SW480 (cell line): ENCODE measurements at places on chromosomes 3 and 15.

- peak; percentile 52 for DNase-seq
These were observed 103.3 kb upstream of the PRTG start for GRCh38 chr15:55846116-55846707.

DNA sequence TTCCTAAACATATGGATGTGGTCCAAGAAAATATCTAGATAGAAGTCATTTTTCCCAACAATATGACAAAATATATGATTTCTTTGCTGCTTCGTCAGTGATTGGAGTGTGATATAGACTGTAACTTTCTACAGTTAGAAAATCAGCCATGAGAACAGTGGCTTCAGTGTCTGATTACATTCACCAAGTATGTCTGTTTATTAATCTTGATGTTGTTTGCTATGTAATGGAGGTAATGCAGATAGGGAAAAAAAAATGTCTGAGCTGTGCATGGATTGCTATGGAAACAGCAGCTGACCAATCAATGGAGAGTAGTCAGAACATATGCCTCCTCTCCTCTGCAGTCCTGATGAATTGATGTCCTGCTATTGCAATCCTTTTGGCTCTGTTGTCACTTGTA lies 72.3 kb upstream of the GAP43 start:
- no peak for DNase-seq

- DNase-seq, result no peak
These were observed 62.2 kb upstream of the ZNF280D start for GRCh38 chr15:56795502-56795901.

DNA sequence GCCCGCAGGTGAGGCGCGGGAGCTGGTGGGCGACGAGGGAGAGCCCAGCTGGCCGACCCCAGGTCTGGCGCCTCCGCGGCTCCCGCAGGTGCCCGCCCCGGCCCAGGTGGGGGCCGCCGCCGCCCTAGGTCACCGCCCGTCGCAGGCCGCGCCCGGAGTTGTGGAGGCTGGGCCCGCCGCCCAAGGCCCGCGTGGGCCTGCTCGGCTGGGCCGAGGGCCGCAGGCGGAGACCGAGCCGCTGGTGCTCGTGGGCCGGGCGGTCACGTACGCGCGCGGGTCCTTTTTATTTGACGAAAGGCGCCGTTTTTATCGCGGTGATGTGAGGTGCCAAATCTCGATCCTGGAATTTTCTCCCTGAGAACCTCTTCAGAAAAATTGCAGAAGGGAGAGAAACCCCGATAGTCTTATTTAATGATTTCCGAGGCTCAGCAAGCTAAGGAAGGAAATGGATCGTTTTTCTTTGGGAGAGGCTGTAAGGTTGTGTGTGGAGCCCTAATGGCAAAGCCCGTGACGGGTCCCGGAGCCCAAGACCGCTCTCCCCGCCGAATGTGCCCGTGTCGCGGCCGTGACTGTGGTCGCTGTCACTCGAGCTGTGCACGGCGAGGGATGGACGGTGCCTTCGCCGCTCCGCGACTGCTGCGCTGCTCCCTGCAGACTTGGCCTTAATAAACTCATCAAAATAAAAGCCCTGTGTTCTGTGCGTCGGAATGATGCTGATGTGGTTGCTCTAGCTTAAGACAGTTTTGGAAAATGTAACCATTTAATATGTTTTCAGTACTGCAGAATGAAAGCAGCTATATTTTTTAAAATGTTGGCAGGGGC lies 612 bp downstream of the APPL1 start:
- DNase-seq, result peak; percentile 71

DNA sequence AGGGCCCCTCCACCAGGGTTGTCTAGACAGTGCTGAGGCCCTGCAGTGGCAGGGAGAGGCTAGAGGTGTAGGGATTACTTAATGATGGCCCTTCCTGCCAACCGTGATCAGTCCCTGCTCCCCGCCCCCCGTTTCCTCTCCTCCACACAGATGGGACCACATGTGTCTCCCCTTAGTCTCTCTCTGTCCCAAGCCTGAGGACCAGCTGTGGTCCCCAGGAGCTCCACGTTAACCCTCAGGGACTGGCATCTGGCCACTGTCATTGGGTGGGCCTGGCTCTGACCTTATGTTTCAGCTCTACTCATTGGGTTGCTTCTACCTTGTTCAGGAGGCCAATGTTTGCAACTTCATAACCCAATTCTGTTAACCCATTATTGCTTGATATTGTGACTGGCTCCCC lies 6.0 kb upstream of the ALPK3 start:
- no peak for DNase-seq

DNA sequence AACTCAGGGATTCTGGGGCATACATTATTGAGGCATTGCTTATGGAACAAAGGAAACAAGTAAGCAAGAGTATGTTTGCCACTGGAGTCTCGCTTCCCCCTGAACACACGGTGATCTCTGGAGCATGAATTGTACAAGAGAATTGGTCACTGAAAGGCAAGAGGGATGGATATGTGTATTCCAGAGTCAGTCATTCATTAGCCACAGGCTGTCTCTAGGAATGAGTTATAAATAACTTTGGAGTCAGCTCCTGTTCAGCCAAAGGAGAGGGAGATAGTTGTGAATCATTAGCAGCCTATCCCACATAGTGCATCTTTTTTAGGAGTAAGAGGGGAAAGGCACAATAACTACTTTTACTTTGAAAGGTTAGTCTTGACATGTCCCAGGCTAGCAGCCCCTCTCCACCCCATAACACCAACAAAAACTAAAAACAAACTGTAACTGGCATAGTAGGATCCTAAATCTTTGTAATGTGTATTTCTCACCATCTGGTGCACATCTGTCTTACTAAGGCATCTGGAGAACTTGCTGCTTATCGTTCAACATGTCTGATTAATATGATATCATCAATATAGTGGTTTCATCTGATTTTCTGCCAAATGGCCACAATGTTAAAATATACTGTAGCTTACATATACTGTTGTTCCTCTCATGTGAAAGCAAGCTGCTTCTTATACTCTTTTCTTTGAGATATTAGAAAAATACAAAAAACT lies 462.2 kb downstream of the GRM7 start:
- DNase-seq, result no peak

- no peak for DNase-seq
These were observed 633.7 kb upstream of the SUCLG2 start for GRCh38 chr3:68288085-68288484.

DNA sequence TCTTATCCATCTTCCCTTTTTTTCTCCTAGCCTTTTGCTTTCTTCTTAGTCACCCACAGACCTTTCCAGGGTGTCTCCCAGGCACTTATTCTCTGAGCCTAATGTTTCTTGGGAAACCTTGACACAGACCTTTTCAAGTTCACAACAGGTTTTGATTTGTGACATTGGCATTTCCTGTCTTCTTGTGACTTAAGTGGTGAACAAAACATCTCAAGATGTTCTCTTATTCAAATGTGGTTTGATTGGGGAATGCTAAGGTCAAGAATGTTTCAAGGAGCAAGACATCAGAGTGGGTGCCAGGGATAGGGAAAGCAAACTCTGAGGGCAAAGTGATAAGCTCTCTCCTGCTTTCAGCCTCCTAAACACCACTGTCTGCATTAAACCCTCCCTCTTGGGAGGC lies 68.2 kb upstream of the GSK3B start:
- no peak for DNase-seq

GRCh38 chr3:50211930-50212329 lies 6.9 kb downstream of the SLC38A3 start:
- no peak for DNase-seq

DNA sequence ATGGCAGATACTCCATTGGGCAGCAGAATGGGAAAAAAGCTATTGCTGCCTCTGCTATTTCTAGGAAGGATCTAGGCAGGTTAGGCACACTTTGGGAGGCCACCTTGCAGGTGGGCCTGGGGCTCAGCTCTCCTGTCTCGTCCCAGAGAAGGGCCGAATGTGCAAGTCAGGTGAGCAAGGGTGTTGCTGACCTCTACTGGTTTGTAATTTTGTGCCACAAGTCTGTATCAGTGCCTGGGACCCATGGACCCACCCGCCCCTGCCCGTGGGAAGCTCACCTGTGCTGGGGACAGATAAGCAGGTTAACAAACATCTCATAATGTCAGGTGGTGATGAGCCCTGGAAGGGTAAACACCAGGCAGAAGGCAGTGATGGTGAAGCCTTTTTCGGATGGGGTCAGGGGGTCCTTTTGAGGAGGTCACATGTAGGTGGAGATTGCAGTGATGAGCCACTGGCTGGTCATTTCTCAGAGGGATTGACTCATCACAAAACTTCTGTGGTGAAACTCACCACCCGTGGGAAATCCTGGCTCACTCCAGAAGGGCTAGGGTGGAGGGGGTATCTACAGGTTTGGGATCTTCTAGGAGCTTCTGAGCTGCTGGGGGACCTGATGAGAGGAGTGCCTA lies 161.3 kb downstream of the KLF13 start:
- DNase-seq, result peak; percentile 10

- DNase-seq, result no peak
These were observed 36.2 kb upstream of the CPNE4 start for GRCh38 chr3:132071043-132071442.

DNA sequence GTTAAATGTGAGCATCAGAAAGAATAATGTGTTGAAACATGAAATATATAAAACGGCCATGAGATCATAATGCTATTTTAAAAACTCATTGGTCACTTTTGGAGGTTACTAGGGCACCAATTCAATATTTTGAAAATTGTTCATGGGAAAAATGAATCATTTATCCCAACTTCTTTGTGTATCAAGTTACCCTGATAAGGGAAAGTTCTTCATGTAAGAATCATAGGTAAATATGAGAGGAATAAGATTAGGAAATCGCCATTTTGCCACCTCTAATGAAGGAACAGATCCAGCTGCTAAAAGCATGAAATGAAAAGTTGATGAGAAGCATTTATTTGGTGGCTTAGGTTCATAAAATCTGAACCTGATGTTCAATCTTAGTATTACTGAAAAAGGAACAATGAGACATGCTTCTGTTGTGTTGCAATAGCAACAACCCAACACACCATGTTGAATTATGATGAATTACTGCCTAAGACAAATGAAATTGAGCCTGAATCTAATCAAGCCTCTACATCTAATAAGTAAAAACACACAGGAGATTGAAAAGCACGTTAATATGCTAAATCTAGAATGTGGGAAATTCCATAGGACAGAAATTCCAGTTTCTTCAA lies 32.5 kb downstream of the ABHD5 start:
- DNase-seq, result no peak

DNA sequence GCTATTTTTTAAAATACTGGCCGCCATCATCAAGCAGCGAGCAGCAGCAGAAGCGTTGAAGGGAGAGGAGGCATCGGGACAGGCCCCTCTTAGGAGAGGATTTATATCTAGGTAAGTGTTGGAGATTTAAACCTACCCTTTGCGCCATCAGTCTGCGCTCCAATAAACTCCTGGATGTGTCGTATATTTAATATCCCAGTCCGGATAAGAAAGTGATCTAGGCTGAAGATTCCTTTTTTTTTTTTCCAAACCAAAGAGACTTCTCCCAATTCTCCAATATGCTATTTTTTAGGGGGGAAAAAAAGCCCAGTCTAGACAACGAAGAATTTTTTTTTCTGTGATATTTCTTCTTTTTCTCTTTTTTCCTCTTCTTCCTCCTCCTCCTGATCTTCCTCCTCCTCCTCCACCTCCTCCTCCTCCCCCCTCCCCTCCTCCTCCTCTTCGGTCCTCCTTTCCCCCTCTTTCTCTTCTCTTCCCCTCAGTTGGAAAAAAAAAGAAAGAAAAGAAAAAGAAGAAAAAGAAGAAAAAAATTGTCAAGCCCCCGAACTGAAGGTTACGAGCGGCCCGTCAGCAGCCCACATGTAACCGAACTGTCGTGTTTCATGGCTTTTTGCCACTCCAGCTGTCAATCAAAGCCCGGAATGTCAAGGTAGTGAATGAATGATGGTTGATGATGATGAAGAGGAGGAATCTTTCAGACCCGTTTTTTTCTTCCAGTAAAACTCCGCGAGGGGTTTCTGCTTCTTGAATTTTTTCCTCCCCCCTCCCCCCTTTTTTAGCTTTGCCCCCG lies 835 bp downstream of the MEIS2 start:
- peak; percentile 32 for DNase-seq

DNA sequence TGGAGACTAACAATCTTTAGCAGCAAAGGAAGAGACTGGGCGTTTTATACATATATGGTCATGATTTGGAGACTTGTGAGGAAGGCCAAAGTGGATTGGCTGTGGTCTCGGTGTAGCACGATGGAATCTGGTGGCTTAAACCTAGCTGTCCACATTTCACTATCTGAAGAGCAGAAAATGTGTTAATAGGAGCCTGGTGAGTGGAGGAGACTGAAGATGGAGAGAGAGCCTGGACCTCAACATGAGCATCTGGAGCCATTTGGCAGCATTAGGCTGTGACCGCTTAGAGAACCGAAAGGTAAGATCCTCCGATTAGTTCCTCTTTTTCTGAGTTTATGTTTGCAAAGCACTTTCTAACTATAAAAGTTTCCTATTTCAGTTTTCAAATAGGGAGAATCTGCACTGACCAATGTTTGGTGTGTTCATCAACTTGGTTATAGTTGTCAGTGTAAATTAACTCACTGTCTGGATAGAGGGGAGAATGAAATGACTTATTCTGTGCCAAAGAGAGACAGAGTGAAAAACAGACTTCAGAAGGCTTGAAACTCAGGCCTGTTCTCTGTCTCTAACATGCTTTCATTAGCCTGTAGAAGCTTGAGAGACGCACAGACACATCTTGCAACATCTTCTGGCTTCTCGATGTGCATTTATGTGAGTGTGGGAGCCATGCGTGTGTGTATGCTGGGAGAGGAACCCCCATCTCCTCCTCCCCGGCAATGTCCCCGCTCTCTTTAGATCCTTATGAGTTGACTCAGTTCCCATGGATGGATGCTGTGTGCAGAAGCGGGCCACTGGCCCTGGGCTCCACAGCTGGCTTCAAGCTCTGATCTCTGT lies 244.7 kb upstream of the TBL1XR1 start:
- no peak for DNase-seq

- no peak for DNase-seq
These were observed 22.4 kb downstream of the CHRNA3 start for GRCh38 chr15:78598348-78598747.

GRCh38 chr15:53193149-53193548 lies 403.0 kb upstream of the ONECUT1 start:
- peak; percentile 20 for DNase-seq

GRCh38 chr3:146503461-146504202 lies 34.3 kb upstream of the PLSCR2 start:
- no peak for DNase-seq

DNA sequence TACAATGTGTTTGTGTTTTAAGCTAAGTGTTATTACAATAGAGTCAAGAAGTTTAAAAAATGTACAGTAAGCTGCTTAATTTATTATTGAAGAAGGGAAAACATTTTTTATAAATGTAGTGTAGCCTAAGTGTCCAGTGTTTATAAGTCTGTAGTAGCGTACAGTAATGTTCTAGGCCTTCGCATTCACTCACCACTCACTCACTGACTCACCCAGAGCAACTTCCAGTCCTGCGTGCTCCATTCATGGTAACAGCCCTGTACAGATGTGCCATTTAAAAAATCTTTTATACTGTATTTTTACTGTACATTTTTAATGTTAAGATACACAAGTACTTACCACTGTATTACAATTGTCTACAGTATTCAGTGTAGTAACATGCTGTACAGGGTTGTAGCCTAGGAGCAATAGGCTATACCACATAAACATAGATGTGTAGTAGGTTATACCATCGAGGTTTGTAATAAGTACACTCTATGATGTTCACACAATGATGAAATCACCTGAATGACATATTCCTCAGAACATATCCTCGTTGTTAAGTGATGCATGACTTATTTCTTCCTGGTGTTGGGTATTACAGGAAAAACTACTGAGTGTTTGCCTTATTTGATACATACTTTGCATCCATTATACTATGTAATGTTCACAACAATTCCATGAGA lies 156.6 kb upstream of the NUDT16 start:
- no peak for DNase-seq
